Progenitor cell of endocrine pancreas (in vitro differentiated cells): ENCODE measurements at places on chromosomes 1 and 21. TPM values are rescaled to one million over a fixed set of nuclear protein-coding genes. Genes with fewer than 3 reads are reported as not detected.
A peak's percentile ranks its signal among the peaks of the same experiment; 100 is the strongest.

GRCh38 chr1:22349362-22350043 is 102.1 kb upstream of the ZBTB40 start:
- H3K4me3 ChIP-seq, result no peak overlapping the region
- H3K36me3 ChIP-seq, result no peaks in the 10 kb centered on the region
- H3K27me3 ChIP-seq, result peaks cover 65% of the 10 kb centered on the region
- peak overlapping the region; percentile 30 for H3K27ac ChIP-seq
- DNase-seq, result no peak

KRTAP11-1 gene
- total RNA-seq, result not detected in 2 replicates

- H3K4me3 ChIP-seq, result no peak overlapping the region
Observed at GRCh38 chr1:205990226-205990625, 13.0 kb downstream of the RAB7B start.

GRCh38 chr1:94329276-94329675 is 88.9 kb upstream of the ABCD3 start:
- peaks cover 25% of the 10 kb centered on the region for H3K4me1 ChIP-seq
- H3K36me3 ChIP-seq, result no peaks in the 10 kb centered on the region
- DNase-seq, result no peak

GRCh38 chr21:29218749-29219148 is 80.0 kb upstream of the BACH1 start:
- peaks cover 2% of the 10 kb centered on the region for H3K4me1 ChIP-seq
- no peak for DNase-seq
- no peaks in the 10 kb centered on the region for H3K27me3 ChIP-seq

OLFML2B gene
- 0.67 and 1.8 TPM in 2 replicates for total RNA-seq

DNA sequence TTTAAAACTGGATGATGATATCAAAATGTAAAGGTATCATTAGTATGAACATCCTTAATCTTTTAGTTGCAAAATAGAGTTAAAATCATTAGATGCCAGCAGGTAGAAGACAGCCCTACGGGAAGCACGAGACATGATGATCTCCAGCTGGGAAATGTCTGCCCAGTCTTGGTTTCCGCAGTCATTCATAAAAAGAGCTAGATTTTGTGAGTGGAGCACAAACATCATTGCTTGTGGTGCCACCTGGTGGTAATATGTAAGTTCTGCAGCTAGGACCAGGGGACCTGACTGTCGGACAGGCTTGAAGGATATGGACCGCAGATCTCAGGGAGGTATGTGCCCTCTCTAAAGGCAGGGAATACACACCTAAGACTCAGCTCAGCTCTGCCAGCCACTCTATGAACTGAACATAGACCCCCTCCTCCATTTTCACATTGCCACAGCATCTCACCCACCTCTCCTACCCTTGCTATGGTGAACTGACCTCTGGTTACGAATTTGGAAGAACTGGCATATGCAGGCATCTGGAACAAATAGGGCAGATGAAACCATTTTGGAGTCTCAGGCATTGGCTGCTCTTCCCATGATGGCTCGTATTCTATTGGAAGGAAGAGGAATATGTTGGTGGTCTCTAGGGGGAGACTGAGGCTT is 9.2 kb downstream of the FCMR start:
- H3K36me3 ChIP-seq, result no peaks in the 10 kb centered on the region
- H3K4me1 ChIP-seq, result peaks cover 4% of the 10 kb centered on the region
- no peak overlapping the region for H3K4me3 ChIP-seq
- no peak overlapping the region for H3K27ac ChIP-seq
- peaks cover 78% of the 10 kb centered on the region for H3K27me3 ChIP-seq

- H3K4me1 ChIP-seq, result peaks cover 10% of the 10 kb centered on the region
- H3K27ac ChIP-seq, result no peak overlapping the region
- H3K36me3 ChIP-seq, result no peaks in the 10 kb centered on the region
- H3K27me3 ChIP-seq, result no peaks in the 10 kb centered on the region
- no peak for DNase-seq
Observed at GRCh38 chr21:16082038-16082816, 352.4 kb downstream of the USP25 start.

- DNase-seq, result no peak
- no peak overlapping the region for H3K4me3 ChIP-seq
- no peaks in the 10 kb centered on the region for H3K27me3 ChIP-seq
Observed at GRCh38 chr1:96372881-96373280, 348.7 kb upstream of the PTBP2 start.

LHX8 gene
- total RNA-seq, result 0.22 TPM in 1 of 2 replicates, not detected in the other

GRCh38 chr1:89627596-89627962 is 5.3 kb upstream of the LRRC8C start:
- H3K4me1 ChIP-seq, result peaks cover 18% of the 10 kb centered on the region
- no peak overlapping the region for H3K4me3 ChIP-seq
- H3K27ac ChIP-seq, result no peak overlapping the region
- H3K27me3 ChIP-seq, result no peaks in the 10 kb centered on the region
- no peaks in the 10 kb centered on the region for H3K36me3 ChIP-seq
- no peak for DNase-seq

GJA8 gene
- not detected in 2 replicates for total RNA-seq

- H3K27me3 ChIP-seq, result no peaks in the 10 kb centered on the region
- H3K27ac ChIP-seq, result peak within 1 kb of the TSS; percentile 100
- H3K4me1 ChIP-seq, result peaks cover 35% of the 10 kb centered on the region
- peaks cover 7% of the 10 kb centered on the region for H3K36me3 ChIP-seq
Observed at GRCh38 chr1:113759333-113760101, at the start of gene PHTF1. TSS of gene PHTF1 (minus strand) at chr1:113759486. CDS start at chr1:113758703, 783 bp downstream.

DNA sequence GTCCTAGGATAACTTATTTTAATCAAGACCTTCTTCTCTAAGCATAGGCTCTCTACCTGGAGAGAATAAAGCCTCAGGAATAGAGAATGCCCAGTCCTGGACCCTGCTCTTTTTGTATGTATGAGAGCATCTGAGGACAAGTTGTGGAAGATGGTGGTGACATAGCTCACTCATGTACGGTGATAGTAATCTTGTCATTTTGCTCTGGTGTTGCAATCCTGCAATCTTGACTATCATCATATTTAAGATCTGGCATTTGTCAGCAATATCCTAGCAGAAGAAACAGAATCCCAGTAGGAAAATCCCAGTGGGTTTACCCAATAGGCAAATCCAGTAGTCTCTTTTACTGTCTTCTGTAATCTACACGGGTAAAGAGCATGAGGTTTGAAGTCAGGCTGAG is 21.6 kb upstream of the SERBP1 start:
- no peaks in the 10 kb centered on the region for H3K36me3 ChIP-seq
- no peak for DNase-seq
- H3K27me3 ChIP-seq, result no peaks in the 10 kb centered on the region
- H3K27ac ChIP-seq, result peak overlapping the region; percentile 88

PRELP gene
- 0.04 and 0.14 TPM in 2 replicates for total RNA-seq

GRCh38 chr1:14768582-14769304 is 170.3 kb downstream of the KAZN start:
- peaks cover 1% of the 10 kb centered on the region for H3K36me3 ChIP-seq
- H3K4me3 ChIP-seq, result no peak overlapping the region
- peaks cover 41% of the 10 kb centered on the region for H3K4me1 ChIP-seq
- H3K27ac ChIP-seq, result no peak overlapping the region

DNA sequence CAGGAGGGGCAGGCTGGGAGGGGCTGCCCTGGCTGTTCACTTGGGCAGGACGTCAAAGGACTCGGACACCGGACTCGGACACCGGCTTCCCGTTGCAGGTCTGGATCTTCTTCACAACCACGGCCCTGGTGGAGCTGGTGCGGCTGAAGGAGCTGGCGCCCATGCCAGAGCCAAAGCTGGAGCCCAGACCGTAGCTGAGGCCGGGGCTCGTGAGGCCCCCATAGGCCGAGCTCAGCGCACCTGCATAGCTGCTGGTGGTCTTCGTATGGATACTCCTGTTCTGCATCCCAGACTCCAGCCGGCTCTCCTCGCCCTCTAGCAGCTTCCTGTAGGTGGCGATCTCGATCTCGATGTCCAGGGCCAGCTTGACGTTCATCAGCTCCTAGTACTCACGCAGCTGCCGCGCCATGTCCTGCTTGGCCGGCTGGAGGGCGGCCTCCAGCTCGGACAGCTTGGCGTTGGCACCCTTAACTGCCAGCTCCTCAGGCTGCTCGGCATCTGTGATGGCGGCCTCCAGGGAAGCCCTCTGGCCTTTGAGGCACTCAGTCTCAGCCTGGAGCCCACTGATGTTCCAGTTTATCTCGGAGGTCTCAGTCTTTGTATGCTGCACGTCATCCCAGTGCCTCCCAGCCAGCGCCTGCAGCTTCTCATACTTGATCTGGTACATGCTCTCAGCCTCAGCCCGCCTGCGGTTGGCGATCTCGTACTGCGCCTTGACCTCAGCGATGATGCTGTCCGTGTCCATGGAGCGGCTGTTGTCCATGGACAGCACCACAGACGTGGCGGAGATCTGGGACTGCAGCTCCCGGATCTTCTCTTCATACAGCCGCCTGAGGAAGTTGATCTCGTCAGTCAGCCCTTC is 15.1 kb upstream of the KLF17 start:
- no peak overlapping the region for H3K4me3 ChIP-seq
- H3K36me3 ChIP-seq, result no peaks in the 10 kb centered on the region
- no peaks in the 10 kb centered on the region for H3K4me1 ChIP-seq
- peak; percentile 24 for DNase-seq

- no peaks in the 10 kb centered on the region for H3K36me3 ChIP-seq
- no peak overlapping the region for H3K27ac ChIP-seq
- DNase-seq, result no peak
- no peaks in the 10 kb centered on the region for H3K4me1 ChIP-seq
Observed at GRCh38 chr1:2215909-2216766, 12.0 kb upstream of the SKI start.

SLC25A34 gene
- total RNA-seq, result 5.5 and 6.0 TPM in 2 replicates

GRCh38 chr1:160853754-160854153 is 8.9 kb downstream of the CD244 start:
- H3K27ac ChIP-seq, result no peak overlapping the region
- no peaks in the 10 kb centered on the region for H3K36me3 ChIP-seq
- no peaks in the 10 kb centered on the region for H3K27me3 ChIP-seq
- no peak for DNase-seq
- no peaks in the 10 kb centered on the region for H3K4me1 ChIP-seq

DNA sequence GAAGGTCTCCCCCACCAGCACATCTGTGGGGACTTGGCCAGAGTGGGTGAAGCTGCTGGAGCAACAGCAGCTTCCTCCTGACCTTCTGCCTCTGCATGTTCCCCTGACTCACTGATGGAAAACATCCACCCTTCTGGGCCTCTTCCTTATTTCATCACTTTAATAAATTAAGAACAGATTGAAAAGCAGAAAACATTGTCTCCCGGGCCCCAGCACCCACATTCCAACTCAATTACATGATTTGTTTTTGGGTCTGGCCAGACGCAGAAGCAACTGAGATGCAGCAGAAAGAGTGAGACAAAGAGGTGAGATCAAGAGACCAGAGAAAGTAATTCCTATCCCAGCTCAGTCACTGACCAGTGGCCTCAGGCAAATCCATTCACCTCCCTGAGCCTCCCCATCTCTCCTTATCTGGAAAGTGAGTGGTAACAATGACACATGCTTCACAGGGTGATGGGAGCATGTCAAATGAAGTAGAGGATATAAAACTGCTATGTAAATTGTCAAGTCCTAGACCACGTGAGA is 157.1 kb downstream of the ELAVL4 start:
- no peak overlapping the region for H3K4me3 ChIP-seq
- H3K4me1 ChIP-seq, result no peaks in the 10 kb centered on the region
- no peaks in the 10 kb centered on the region for H3K36me3 ChIP-seq
- no peak overlapping the region for H3K27ac ChIP-seq
- H3K27me3 ChIP-seq, result no peaks in the 10 kb centered on the region

GRCh38 chr1:57704231-57704630 is 280.4 kb upstream of the DAB1 start:
- H3K36me3 ChIP-seq, result peaks cover 2% of the 10 kb centered on the region
- DNase-seq, result no peak
- H3K27me3 ChIP-seq, result peaks cover 5% of the 10 kb centered on the region
- no peak overlapping the region for H3K27ac ChIP-seq

DNA sequence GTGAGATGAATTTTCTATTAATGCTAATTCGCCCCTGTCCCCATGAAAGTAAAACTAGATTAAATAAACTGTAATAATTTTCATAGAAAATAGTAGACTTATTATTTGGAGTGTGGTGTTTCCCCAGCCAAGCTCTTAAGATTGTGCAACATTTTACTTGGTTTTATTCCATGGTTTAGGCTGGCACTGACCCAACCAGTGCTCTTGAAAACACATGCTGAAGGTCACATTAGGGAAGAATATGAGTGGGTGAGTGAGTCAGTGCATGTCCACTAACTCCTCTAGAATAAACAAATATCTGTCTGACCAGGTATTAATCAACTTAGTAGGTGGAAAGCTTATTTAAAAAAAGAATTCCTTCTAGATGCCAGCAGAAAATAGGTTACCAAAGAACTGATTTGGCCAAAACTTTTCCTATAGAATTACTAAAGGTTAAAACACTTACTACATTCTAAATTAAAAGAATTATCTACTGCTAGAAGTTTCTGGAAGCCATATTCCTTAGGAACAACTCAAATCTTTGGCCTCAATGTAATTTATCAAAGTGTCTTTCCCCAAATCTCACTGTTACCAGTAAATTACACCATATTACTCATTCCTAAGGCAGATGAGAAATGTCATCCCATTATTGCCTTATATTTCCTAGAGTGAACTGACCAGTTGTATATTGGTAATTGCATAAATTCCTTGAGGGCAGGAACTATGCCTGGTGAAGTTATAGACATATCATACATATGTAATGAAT is 89.7 kb upstream of the RGS1 start:
- no peak for DNase-seq
- H3K27ac ChIP-seq, result no peak overlapping the region
- peaks cover 2% of the 10 kb centered on the region for H3K36me3 ChIP-seq
- no peak overlapping the region for H3K4me3 ChIP-seq
- no peaks in the 10 kb centered on the region for H3K27me3 ChIP-seq
- H3K4me1 ChIP-seq, result peaks cover 12% of the 10 kb centered on the region

DNA sequence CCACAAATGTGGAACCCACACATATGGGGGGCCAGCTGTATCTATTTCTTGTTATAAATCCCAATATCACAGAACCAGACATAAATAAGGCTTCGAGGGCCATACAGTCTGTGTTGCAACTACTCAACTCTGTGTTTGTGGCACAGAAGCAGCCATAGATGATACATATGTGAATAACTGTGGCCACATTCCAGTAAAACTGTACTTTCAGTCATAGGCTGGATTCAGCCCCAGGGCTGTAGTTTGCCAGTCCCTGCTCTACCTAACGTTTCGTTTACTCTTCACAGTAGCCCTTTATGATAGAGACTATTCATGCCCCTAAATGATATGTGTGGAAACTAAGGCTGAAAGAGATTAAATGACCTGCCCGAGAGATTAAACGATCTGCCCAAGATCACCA is 48.7 kb downstream of the FHAD1 start:
- H3K4me1 ChIP-seq, result no peaks in the 10 kb centered on the region
- H3K4me3 ChIP-seq, result no peak overlapping the region
- no peaks in the 10 kb centered on the region for H3K27me3 ChIP-seq
- no peak for DNase-seq
- H3K36me3 ChIP-seq, result no peaks in the 10 kb centered on the region
- H3K27ac ChIP-seq, result no peak overlapping the region
